ENCODE measurements at places on chromosomes 5 and 9.
A peak's percentile ranks its signal among the peaks of the same experiment; 100 is the strongest.

- DNase-seq = peak; percentile 62
Measured at GRCh38 chr5:392431-392988, 50.5 kb upstream of the EXOC3 start.

GRCh38 chr9:93580654-93581380 lies 4.4 kb downstream of the PHF2 start:
- DNase-seq = peak; percentile 56

DNA sequence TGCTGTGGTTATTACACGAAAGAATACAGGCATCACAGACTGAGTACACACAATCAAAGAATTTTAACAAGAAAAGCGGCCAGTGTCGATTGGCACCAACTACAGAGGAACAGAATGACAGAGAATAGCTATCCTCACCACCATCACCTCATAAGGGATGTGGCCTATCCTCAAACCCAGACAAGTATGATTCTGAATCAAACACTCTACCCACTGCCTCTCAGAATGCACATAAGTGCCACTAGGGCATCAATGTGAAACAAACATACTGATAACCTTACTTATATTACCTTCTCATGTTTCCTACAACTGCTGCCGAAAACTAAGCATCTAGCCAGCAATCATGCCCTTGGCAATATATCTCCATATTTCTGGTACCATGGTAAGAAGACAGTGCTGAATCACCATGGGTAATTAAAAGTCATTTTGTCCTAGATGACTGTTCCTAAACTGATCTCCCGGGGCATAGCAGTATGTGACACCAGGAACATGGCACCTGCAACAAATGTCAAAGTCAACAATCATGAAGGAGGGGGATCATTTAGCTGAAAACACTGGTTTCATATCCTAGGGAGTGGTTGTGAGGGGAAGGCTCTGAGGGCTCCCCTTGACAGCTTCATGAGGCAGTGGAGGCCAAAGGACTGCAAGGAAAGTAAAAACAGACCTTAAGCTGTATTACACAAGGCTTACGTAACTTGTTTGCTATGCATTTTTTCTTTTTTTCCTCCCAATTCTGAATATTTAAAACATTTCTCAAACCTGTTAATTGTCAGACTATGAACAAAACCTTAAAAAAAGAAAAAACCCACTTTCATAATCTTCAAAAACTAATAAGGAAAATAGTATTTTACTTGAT lies 88.3 kb downstream of the LHFPL2 start:
- no peak for DNase-seq

DNA sequence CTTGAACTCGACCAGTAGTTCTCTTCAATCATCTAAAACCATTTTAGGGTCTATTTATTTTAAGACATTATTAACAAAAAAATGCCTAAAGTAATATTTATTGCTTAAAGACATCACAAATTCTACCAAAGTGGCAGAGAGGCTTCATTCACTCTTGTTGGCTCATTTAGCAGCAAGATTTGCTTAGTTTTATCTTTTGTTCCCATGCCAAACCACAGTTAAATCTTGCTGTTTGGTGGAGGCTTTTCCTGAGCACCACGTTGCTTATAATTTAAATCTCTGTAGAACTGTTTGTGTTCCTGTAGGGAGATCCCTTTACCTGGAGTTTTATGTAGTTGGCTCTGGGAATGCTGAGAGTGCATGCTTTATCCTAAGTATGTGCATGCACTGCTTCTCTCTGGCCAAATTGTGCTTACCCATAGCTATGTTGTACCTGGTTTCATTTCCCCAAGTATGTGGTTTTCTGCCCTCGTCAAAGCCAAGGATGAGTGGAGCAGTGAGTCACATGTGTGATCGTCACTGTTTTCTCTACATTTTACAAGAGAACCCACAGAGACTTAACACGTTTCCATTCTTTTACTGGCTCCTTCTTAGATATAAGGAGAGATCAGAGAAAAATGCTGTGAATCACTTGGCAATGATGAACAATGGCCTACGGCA lies 42.1 kb upstream of the MAST4 start:
- no peak for DNase-seq

- DNase-seq = no peak
Measured at GRCh38 chr5:1431896-1432295, 13.3 kb downstream of the SLC6A3 start.

GRCh38 chr9:29717631-29718030 lies 2144.3 kb upstream of the C9orf72 start:
- no peak for DNase-seq
